ENCODE measurements at places on chromosomes 13 and 19.
A peak's percentile ranks its signal among the peaks of the same experiment; 100 is the strongest.

- H3K27me3 ChIP-seq: no peaks in the 10 kb centered on the region
- H3K36me3 ChIP-seq: no peaks in the 10 kb centered on the region
- H3K4me3 ChIP-seq: no peak overlapping the region
- H3K27ac ChIP-seq: no peak overlapping the region
These were observed 3.3 kb downstream of the COL4A1 start for GRCh38 chr13:110303644-110304043.

GRCh38 chr19:21593008-21593481, 87.6 kb downstream of the ZNF429 start:
- H3K27me3 ChIP-seq: no peaks in the 10 kb centered on the region

- no peak overlapping the region for H3K27ac ChIP-seq
- no peaks in the 10 kb centered on the region for H3K27me3 ChIP-seq
- no peaks in the 10 kb centered on the region for H3K36me3 ChIP-seq
- DNase-seq: no peak
- no peak overlapping the region for H3K4me3 ChIP-seq
- H3K4me1 ChIP-seq: no peaks in the 10 kb centered on the region
These were observed 1261.9 kb downstream of the PCDH17 start for GRCh38 chr13:58893396-58893795.

DNA sequence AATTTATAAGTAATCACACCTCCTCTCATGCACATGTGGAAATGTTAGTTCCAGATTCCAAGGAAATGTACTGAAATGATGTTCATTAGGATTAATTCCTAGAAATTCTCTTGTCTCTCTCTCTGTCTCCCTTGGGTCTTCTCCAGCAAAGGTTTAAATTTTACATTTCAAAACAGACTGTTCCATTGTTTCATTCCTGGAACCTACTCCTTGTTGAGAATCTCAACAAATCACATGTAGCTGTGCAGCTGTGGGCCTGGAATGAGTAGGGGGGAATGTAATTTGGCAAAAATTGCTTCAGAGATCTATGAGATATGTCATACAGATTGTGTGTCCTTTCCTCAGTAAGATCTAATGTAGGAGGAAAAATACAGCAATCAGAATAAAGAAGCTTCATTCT, 46.2 kb upstream of the RFXAP start:
- no peak overlapping the region for H3K4me3 ChIP-seq
- H3K27me3 ChIP-seq: no peaks in the 10 kb centered on the region
- H3K36me3 ChIP-seq: no peaks in the 10 kb centered on the region
- H3K4me1 ChIP-seq: no peaks in the 10 kb centered on the region

- no peaks in the 10 kb centered on the region for H3K27me3 ChIP-seq
- peak within 1 kb of the TSS; percentile 85 for H3K4me3 ChIP-seq
- no peaks in the 10 kb centered on the region for H3K36me3 ChIP-seq
- peaks cover 14% of the 10 kb centered on the region for H3K4me1 ChIP-seq
These were observed at the start of gene RASL11A for GRCh38 chr13:27270594-27271520. Gene RASL11A (plus strand): TSS chr13:27270830. CDS start chr13:27270945, 115 bp downstream.

Measured in ovary (tissue), 10 donors.